Activated CD8-positive, alpha-beta memory T cell treated with anti-CD3 and anti-CD28 coated beads for 24 hours (primary cell): ENCODE measurements at places on chromosomes 12 and 14.

DNA sequence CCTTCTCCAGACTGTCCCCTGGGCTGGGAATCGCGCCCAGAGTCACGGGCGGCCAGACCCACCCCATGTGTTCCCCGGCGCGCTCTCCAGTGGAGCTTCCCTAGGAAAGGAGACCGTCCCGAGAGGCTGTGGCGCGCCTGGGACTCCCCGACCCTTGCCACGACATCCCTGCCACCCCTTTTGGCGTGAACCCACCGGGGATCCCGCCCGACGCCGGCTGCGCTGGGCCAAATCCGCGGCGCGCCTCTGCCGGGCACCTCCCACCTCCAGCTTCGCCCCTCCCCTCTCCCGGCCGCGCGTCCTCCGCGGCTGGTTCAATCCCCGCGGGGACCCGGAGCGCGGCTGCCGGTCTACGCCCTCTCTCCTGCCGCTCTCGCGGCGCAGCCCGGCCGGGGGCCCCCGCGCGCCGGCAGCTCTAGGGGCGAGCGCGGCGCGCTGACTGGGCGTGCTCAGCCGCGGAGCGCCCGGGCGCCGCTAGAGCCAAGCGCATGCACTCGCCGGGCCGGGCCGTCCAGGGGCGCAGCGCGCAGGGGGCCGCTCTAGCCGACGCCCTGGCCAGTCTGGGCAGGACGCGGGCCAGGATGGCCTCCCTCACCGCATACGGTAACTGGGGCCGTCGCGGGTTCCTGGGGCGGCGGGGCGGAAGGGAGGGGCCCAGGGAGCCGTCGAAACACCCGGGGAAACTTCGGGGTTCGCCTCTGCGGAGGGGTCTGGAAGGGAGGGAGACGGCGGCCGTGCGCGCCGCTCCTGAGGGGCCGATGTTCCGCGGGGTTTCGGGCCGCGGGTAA is 77.4 kb upstream of the ANO4 start:
- no peak for DNase-seq

DNA sequence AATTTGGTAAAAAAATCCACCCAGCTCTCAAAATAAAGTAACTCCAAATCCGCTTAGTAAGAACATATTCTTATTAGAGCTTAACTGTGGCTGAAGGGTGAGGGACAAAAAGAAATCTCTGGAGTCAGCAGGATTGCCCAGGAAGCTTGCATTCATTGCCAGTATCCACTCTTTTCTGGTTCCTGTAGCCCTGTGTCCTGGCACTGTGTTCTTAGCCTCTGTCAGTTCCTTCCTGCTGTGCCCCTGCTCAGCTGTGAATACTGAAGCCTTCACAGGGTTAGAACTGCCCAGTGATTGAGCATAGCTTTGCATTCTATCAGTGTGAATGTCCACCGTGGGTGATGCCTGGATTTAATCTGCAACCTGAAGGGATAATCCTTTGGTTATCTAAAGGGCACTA is 266.9 kb upstream of the PELI2 start:
- no peak for DNase-seq

DNA sequence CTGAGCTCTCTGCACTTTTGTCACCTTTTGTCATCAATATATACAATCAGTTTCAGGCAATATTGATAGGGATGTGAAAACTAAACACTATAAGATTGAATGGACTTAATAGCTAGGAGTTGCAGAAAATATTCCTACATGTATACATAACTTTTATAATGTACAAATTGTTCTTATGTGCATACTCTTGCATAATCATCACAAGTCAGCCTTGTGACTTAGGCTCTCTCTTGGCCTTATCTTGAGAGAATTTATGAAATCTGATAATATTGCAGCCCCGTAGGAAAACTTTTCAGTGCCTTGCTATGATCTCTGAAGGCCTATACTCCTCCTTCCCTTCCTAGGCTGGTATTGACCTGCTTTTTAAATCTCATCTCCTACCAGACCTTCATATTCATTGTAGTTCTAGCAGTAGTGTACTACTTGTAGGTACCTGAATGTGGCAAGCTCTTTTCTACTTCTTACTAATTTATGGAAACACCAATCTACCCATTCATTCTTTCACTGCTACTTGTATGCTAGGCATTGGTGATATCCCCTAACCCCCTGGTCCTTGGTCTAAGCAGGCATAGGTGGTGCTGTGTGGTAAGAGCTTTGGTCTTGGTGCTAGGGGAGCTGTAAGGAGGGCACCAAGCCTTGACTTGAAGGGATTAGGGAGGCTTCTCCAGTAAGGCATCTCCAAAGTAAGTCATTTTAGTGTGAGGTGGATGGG is 100.0 kb downstream of the PRKCH start:
- DNase-seq = no peak

DNA sequence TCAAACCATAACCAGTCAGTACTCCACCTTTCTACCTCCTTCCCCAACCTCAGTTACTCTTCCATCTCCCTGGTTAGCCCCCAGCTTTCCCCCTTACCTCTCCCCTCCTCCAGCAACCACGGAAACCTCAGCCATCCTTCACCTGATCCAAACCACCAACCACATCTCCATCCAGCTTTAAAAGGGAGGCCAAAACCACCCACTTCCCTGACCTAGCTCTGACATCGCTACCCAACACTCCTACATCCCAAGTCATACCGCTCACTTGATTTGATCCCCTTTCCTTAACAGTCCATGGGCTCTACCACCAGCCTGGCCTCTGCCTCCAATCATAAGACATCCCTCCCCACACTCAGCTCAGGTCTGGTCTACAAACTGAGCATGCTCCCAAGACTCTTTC is 1.5 kb downstream of the RAB35 start:
- DNase-seq = no peak

GRCh38 chr14:31902002-31902401 is 175.1 kb upstream of the ARHGAP5 start:
- DNase-seq = no peak

GRCh38 chr12:29240441-29240840 is 91.4 kb downstream of the FAR2 start:
- DNase-seq = no peak

DNA sequence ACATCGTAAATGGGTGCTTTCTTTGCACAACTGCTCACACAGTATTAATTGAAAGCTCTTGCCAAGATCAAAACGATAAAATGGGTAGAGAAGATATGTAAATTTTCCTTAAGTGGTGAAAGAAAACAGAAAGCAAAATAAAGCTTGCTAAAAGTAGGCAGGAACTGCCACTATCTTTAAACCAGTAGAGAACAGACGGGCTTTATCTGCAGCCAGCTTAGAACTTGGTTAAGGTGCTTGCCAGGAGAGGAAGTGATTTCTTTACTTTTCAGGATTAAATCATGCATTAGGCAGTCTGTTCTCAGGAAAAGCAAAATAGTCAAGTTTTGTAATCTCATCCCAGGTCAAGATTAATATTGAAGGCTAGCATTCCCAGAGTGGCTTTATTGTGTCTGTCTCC is 56.9 kb upstream of the CCDC175 start:
- no peak for DNase-seq

DNA sequence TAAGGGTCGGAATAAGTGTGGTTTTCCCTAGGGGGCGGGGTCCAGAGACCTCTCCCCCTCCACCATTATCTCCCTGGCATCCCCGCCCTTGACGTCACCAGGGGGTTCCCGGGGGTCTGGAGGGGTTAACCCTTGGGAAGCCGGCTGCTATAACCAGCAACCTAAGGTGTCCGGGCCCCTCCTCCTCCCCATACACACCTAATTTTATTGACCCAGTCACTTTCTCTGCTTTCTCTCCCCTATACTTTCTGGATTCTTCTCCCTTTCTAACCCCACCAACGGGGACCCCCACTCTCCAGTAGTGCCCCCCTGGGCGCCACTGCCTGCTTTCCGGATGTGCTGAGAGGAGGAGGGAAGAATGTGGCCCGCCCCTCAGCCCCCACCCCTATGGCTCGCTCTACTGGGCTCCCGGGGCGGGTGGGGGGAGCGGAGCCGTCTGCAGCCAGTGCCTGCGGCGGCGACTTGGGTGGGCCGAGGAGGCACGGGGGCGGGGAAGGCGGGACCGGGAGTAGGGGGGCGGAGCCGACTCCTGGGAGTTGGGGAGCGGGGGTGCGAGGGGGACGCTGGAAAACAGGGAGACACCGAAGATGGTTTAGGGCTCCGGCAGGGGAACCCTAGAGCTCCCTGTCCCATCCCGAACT is 1.8 kb downstream of the GLI1 start:
- DNase-seq = peak; percentile 73

- DNase-seq = no peak
Measured at GRCh38 chr14:100698666-100699448, 27.8 kb upstream of the DLK1 start.

DNA sequence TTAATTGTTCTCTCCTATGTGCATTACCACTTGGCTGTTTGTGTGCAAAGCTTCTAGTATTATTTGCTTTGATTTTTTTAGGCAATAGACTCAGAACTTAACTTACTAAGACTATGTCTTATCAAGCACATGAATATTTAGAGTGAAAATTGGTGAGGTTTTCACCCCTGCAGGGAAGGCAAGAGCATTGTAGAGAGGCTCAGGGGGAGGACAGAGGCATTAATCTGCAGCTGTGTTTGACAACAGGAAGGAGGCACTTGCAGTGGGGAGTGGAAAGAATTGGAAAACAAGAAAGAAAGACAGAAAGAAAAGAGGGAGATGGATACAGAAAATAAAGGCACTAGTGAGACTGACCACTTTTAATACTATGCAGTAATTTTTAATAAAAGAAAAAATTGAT is 431.6 kb downstream of the PDZRN4 start:
- no peak for DNase-seq

DNA sequence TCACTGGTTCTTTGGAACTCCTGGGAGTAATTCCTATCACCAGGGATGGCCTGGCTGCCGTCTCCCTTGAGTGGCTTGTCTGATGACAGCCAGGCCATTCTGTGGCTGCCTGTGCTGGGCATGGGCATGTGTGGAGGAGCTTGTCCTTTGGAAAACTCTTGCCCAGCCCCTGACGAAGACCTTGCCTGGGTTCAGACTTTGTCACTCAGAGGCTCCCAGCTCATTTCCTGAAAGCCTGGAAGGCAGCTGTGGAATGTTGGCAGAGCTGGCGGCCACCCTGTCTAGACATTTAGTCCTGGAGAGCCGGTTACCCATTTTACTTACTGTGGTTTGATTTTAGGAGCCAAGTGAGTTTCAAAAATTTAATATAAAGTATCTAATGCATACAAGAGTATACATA is 34.0 kb downstream of the TUNAR start:
- DNase-seq = no peak

GRCh38 chr12:95100264-95101190 is 27.1 kb upstream of the NR2C1 start:
- DNase-seq = no peak

- DNase-seq = no peak
Measured at GRCh38 chr12:98754095-98754494, 109.0 kb downstream of the APAF1 start.

DNA sequence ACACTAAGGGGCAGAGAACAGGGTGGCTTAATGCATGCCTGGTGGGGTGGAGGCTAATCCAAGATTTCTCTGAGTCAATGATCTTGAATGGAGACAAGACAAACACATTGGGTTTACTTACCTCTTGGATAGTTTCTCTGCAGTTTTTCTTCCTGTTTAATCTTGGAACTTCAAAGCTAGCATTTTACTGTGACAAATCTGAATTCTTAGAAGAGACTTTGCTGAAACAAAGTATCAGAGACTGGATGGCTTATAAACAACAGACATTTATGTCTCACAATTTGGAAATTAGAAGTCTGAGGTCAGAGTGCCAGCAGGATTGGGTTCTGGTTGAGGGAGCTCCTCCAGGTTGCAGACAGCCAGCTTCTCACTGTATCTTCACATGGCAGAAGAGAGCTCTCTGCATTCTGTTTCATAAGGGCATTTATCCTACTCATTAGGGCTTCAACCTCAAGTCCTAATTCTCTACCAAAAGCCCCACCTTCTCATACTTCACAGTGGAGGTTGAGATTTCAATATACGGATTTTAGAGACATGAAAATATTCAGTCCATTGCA is 921.8 kb downstream of the VRK1 start:
- DNase-seq = no peak
